ENCODE measurements at places on chromosomes 6 and 20.
A peak's percentile ranks its signal among the peaks of the same experiment; 100 is the strongest.

DNA sequence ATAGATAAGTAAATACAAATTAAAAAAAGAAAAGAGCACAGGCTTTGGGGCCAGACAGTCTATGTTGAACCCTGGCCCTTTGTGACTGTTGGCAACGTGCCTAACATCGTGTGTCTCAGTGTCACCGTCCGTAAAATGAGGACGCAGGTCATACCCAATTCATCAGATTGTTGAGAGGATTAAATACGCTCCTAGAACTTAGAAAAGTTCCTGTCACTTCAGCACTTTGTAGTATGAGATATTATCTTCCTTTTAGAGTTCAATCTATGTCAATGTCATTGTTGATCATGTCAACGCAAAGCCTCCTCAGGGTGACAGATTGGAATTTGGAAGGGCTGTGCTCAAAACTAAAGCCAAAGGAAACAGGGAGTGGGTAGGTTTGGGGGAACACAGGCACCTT, 21.7 kb downstream of the SERPINB1 start:
- DNase-seq: no peak

GRCh38 chr6:139271056-139271455, 20.7 kb downstream of the TXLNB start:
- DNase-seq: peak; percentile 85

- no peak for DNase-seq
These were observed 64.3 kb upstream of the SULF2 start for GRCh38 chr20:47849596-47849995.

GRCh38 chr20:33059741-33060390, 6.2 kb downstream of the BPIFB3 start:
- no peak for DNase-seq

DNA sequence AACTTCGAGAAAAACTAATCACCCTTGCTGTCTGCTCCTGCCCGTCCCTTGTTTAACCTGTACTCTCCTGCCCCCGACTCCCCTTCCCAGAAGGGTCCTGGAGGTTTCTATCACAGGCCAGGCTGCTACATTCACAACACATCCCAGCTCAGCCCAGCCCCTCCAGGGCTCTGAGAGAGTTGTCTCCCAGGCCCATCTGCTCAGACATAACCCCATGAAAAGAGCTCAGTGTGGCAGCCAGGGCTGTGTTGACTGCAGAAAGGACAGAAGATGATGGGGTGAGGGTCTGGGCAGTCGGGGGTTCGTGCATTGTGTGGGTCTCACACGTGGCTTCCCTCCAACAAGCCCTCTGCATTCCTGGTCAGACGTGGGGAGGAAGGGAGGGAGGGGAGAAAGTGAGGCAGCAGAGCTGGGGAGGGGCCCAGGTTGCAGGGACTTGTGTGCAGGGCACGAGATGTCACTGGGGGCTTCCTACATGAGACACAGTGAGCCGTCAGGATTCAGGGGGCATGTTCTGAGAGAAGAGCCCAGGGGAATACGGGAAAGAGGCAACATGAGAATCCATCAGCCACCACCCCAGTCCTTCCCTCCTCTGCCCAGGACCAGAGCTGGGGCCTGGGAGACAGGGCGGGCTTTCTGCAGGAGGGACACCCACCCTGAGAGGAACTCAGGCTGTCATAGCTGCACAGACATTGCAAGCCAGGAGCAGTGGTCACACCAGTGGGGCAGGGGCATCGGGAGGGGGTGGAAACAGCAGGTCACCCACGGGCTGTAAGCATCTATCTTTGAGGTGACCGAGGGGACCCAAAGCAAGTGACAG, 372.9 kb downstream of the PREX1 start:
- DNase-seq: no peak

DNA sequence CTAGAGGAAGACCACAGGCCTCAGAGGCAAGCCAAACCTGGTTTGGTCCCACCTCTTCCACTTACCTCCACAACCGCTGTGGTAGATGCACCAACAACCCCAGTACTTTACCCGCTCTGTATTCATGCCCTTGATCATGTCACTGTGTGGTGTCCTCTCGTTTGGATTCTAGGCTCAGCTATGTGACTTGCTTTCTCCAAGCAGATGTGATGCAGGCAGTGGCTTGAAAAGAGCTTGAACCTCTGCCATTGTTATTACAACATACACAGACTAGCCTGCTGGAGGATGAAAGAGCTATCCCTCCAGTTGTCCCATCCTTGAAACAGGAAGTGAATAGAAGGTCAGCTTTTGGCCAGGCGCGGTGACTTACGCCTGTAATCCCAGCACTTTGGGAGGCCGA, 147.7 kb downstream of the ZNF217 start:
- no peak for DNase-seq

- no peak for DNase-seq
These were observed 98.7 kb upstream of the PMEPA1 start for GRCh38 chr20:57808264-57809070.
